ENCODE measurements at places on chromosomes 3 and 15.

DNA sequence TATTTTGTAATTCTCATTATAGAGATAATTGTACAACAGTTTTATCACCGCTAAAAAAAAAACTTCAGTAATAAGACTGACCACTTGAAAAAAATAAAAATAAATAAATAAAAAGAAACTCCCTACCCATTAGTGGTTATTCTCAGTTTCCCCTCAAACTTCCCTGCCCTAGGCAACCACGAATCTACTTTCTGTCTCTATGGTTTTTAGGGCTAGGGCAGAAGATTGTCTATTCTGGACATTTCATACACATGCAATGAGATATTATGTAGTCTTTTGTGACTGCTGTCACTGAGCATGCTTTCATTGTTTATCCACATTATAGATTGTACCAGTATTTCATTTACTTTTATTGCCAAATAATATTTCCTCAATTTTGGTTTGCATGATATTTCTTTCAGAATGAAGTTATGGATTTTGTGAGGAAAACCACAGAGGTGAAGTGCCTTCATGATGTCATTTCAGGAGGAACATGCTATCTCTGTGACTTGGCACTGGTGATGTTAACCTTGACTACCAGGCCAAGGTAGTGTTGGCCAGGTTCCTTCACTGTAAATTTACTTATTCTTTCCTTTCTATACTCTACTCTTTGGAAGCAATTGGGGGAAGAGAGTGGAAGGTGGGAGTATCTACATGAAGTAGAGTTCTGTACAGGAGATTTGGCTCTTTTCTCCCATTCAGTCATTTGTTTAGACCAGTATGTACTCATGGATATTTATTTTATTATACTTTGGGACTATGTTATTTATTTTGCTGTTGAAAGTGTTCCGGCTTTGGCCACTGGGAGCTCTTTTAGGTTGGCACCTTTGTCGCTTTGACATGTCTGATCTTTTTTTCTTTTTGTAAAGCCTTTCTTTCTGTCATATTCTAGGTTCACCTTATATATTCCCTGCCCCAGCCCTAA, 86.3 kb downstream of the GMPS start:
- no peak for DNase-seq

DNA sequence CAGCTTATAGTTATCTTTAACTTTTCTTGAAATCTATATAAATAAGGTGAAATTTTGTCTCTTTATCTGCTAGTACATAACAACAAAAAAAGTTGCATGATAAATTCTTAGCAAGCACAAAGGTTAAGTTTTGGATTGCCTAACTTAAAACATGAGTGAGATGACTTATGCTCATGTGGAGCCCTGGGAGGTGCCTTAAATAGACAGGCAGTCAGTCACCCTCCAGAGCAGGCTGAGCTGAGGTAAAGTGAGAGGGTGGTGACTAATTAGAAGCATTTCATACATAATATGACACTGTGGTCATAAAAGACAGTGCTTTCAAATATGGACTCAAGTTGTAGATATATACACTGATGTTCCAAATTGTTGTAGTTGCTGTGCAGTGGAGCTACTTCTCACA, 14.6 kb upstream of the MME start:
- DNase-seq: peak; percentile 96

GRCh38 chr3:20822251-20822650, 636.2 kb upstream of the SGO1 start:
- no peak for DNase-seq

- no peak for DNase-seq
Measured at GRCh38 chr15:29054171-29055045, 168.6 kb downstream of the APBA2 start.

DNA sequence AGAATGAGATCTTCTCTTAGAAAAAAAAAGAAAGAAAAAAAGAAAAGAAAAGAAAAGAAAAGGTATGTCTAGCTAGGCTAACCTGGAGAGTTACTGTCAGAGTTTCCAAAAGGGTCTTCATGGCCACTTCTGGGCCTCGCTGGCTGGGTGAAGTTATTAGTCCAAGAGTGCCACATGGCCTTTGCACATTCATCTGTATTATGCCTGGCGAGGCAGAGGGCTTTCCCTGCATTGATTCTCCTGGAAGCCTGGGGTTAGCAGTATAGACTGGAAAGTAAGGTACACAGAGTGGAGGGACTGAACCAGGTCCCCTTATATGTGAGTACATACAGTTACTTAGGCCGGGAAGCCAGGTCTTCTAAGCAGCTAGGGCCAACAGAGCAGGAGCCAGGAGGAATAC, 54.8 kb upstream of the CGNL1 start:
- no peak for DNase-seq

DNA sequence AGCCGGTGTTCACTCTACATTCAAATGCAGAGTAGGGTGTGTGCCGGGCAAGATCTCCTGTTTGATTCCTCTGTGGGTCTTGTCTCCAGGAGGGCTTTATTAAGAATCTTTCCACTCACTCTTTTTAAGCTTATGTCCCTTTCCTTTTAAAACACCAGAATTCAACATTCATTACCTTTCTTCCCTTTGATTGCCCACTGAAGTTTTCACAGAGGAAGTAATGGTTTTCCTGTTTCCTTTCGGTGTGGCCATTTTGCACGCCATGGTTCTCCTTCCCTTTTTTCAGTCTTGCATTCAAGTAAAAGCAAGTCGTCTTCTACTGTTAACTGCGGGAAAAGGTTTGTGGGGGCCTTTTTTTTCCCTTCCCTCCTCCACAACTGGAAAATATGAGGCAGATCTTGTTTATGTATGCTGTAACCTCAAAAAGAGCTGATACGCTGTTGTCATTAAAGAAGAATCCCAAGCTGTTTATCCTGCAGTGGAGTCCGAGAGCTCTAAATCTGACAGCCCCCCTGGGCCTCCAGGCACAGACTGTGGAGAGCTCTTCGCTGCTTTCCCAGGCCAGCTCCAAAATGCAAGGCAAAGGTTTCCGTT, 40.5 kb downstream of the FILIP1L start:
- peak; percentile 89 for DNase-seq

DNA sequence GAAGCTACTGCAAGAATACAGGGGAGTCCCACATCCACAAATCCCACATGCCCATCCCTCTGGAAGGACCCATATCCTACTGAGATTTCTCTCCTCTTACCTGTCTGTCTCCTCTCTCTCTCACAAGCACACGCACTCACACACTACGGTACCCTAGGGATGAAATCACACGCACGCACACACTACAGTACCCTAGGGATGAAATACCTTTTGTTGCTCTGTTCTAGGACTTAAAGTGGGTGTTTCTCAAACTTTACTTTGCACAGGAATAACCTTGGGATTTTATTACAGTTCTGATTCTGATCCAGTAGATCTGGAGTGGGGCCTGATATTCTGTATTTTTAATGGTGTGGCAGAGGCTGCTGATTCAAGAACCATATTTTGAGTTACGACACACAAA, 622.2 kb upstream of the ZNF385D start:
- no peak for DNase-seq

DNA sequence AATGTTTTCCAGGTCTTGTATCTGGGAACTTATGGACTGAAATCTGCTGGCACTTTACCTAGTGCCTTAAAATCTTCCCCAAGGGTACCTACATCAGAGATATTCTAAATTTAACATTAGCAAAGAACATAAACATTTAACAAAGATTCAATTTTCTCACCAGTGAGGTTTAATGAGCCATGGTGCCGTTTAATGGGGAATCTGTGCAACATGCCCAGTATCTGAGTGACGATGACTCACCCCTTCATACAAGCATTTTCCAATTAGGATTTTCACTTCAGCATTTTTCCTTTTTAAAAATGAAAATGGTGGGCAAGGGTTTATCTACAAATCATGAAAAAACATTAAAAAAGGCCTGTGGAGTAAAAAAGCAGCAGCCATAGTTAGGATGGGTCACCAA, 189.4 kb downstream of the SLC9A9 start:
- DNase-seq: no peak

- DNase-seq: peak; percentile 58
Measured at GRCh38 chr3:186920301-186920700, 10.0 kb upstream of the ST6GAL1 start.

- no peak for DNase-seq
Measured at GRCh38 chr3:39721076-39721475, 88.3 kb upstream of the MYRIP start.

DNA sequence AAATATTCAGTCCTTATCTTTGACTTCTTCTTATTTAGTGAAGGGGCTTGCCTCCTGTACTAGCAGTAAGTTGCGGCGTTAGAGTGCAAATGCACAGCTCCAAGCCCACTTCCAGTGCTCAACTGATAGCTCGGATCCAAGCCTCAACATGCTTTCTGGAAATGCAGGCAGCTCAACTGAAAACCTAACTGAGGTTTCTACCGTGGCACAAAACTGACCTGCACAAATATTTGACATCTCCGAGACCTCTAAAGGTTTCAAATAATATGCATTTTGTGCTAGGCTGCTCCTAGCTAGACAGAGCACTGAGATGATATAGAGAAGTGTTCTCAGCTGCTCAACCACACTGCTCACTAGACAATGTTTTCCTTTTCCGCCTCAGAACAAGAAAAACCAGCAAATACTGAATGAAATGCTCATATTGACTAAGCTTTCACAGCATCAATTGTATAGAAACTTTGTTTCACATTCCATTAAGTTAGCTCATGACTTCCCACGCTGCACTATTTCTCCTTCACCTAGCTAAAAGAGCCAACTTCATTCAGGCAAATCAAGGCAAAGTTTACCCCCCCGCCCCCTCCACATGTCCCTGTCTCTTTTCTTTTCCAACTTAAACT, 822 bp downstream of the ZNF385D start:
- no peak for DNase-seq

DNA sequence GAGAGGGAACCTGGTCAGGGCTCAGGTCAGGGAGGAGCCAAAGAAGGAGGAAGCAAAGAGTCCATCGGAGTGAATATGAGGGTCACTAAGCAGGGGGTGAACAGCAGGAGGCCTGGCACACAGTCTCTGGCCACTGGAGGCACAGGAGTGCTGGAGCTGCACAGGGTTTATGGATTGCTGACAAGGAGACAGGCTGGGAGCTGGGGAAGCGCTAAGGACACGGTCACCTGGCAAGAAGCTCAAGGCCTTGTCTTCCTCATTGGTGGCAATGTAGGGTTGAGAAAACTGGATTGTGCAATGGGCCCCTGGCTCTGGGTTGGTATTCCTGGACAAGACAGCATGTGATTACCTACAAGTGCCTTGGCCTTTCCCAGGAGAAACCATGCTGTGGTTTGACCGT, 5.8 kb upstream of the CAMP start:
- no peak for DNase-seq

DNA sequence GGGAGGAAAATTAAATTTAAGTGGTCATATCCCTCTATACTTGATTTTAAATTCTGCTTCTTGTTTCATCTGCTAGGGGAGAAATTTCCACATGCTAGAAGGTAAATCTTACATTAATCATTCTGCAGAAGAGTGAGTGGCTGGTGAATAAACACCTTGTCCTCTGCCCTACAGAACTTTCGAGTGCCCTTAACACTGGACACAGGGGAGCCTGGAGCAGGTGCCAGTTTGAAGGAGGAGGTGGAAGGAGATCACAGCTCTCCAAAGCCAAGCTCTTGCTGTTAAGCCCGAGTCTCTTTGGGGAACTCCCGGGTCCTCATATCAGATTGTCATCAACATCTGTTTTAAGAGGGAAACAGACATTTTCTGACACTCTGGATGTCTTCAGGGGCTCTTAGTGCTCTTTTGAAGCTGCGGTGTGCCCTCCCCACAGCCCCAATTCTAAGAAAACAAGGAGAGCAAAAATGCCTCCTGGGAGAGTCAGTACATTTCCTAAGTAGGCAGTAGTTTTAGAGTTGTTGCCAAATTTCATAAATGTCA, 31.3 kb downstream of the LAMP3 start:
- no peak for DNase-seq

GRCh38 chr3:188365988-188366698, 212.2 kb downstream of the LPP start:
- DNase-seq: no peak

- no peak for DNase-seq
Measured at GRCh38 chr3:97691354-97691753, 73.2 kb upstream of the ARL6 start.

- peak; percentile 66 for DNase-seq
Measured at GRCh38 chr3:99875581-99875928, 57.9 kb downstream of the CMSS1 start.

DNA sequence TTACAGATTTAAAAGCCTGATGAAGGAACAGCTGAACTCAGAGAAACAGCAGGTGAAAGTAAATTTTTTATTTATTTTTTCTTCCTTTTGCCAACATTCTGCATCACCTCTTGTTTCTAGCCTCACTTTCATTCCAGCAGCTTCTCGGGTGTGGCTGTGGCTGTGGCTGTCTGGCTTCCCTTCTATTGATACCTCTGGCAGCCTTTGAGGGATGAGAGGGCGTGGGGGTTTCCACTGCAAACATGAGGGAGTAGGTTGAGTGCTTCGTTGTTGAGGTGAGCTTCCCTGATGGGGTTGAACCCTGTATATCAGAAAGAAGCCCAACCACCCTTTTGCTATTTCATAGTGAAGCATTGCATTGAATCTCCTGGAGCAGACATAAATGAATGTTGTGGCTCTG, 6.2 kb upstream of the TMC3 start:
- DNase-seq: no peak

DNA sequence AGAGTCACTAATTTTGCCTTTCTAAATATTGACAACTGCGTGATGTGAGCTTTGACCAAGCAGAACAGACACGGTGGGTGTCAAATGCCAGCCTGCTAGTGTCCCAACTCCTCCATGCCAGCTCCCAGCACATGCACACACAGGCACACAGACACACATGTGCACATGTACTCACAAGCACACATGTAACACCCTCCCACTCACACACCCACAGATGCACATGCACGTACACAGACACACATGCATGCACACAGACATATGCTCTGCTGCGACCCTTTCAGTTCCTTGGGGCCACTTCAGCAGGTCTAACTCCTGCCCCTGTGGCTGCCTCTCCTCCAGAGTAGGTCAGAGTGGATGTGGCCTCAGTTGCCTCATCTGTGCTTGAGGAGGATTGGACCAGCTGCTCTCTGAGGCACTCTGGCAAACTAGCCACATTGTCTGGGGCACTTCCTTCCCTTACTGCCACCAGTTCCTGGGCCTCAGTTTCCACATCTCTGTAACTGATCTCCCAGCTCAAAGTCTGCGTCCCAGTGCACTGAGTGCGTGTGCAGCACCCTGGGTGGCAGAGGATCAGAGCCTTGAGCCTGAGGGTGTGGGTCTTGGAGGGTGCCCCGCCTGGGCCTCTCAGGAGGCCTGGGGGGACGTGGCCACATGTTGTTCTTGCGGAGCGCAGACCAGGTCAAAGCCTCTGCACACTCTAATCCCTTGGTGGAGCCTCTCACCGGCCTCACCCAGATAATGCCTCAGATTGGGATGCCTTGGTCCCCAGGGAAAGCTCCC, 55.0 kb upstream of the PRR23E start:
- no peak for DNase-seq

DNA sequence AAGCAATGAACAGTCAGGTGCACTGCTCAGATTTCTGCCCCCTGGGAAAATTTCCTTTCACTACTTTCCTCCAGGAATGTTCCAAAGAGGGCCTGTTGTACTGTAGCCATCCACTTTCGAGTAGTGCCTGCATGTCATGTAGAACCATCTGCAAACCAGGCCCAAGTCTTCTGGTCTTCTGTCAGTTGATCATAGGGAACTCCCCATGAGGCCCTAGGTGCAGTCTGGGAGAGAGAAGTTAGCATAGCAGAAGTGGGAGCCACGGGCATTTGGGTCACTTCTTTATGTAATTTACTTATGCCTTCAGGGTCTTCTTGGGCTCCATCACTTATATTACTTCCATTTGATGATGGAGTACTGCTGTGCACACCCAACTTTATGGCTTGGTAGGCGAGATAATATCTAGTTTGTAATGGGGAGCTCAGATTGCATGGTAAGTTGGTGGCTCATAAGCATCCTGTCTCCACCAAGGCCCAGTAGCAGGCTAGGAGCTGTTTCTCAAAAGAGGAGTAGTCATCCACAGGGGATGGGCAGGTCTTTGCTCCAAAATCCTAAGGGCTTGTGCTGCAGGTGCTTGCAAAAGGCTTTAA, 151.4 kb downstream of the NFKBIZ start:
- DNase-seq: no peak

All from ELR (cell line).